NCI-H1092 (cell line): ENCODE measurements at places on chromosomes 16 and 17.
A peak's percentile ranks its signal among the peaks of the same experiment; 100 is the strongest.

DNA sequence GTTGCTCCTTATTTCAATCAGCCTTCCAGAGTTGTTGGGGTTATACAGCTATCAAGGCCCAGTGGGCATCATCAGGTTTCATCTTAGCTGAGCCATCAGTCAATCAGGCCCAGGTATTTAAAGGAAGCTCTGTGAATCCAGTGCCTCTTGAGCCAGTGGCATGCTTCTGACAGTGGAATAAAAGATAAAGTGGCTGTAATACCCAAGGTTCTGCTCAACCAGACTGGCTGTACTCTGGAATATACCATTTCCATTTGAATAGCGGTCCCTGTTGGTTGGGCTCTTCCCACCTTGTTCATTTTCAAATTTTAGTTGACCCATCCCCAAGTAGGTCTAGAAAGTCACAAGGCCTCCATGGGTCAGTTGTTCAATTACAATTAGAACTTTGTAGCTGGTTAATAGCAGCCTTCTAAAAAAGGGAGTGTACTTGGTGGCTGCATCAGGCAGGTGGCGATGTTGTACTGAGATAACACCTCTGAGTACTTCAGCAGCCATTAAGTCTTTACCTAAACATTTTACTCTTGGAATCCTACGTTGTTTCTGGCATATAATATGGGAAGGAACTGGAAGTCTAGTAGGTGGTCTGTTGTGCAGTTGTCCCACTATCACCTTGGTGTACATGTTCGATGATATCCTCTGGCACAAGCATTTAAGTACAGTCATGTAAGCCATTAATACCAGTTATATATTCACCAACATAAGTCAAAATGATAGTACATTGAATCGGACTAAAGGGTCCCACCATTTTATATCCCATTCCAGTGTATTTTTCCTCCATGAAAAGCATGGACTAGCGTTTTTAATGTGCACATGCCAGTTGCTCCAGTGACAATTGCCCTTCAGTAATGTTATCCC lies 294.1 kb downstream of the BCAS3 start:
- no peak for DNase-seq

DNA sequence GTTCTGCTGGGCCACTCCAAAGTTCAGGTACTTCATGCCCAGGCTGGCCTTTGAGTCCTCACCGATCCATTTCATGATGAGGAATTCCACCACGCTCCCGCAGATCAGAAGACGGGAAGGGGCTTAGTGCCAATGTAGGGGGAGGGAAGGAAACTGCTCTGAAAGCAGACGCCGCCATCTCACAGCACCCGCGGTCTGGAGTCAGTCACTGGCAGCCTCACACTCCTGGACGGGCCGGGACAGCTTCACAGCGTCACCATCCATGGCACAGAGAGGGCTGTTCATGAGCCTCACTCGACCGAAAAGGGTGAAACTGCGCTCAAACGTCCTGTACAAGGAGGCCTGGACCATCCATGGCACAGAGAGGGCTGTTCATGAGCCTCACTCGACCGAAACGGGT lies 62.0 kb downstream of the RPH3AL start:
- DNase-seq = no peak

DNA sequence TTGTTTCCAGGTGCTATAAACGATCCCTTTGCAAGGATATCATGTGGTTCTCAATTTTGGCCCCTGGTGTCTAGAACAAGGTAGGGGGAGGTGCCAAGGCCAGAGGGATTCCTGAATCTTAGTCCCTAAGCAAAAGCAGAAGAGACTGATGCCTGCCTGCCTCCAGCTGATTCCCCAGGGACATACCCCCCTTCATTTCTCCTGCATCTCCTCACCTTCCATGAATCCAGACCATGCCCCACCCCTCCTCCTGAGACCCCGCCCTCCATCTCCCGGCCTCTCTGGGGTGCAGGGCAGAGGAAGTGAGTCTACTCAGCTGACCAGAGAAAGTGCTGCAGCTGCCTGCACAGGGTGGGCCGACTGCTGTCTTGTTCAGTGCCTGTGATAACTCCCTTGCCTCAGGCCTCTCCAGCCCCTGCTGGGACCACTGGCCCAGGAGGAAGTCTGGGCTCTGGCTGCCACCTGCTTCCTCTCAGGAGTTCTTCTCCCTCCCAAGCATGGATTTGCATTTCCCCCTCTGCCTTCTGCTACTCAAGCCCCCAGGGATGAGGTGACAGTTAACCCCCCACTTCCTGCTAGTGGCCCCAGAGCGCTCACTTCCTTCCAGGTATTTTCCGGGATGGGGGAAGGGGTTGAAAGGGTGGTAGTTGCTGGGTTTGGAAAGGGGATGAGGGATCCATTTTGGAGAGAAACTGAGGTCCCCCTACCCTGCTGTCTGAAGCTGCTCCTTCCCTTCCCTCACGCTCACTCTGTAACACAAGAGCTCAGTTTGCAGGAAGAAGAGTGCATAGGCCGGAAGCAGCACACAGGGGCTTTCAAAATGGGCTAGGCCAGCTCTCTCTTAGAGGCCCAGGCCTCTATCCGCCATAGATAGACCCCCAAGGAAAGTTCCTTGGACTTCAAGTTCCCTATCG lies 10.5 kb upstream of the TSPOAP1 start:
- no peak for DNase-seq

GRCh38 chr16:52650789-52651188 lies 103.8 kb upstream of the TOX3 start:
- no peak for DNase-seq

GRCh38 chr17:65684631-65685030 lies 123.2 kb upstream of the AXIN2 start:
- no peak for DNase-seq

GRCh38 chr16:54986409-54986808 lies 55.7 kb downstream of the IRX5 start:
- no peak for DNase-seq

DNA sequence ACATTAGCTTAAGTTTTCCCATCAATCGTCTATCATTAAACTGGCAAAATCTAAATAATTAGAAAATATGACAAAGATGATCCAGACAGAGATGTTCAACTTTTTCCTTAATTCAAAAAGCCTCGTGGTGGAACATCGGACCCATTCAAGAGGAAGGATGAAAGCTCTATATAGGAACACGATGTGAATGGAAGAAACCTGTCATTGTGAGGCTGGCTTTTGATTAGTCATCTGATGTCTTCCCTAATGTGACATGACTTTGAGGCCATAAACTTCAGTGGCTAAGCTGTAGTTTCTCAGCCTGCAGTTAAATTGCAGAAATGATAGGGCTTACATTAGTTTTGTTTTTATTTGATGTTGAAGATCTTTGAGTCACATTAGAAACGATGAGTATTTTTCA lies 1.0 kb downstream of the AMZ2 start:
- no peak for DNase-seq

GRCh38 chr17:81239714-81240555 lies 817 bp downstream of the NDUFAF8 start:
- no peak for DNase-seq

GRCh38 chr17:3796110-3796821 lies 4.7 kb downstream of the ITGAE start:
- DNase-seq = no peak

DNA sequence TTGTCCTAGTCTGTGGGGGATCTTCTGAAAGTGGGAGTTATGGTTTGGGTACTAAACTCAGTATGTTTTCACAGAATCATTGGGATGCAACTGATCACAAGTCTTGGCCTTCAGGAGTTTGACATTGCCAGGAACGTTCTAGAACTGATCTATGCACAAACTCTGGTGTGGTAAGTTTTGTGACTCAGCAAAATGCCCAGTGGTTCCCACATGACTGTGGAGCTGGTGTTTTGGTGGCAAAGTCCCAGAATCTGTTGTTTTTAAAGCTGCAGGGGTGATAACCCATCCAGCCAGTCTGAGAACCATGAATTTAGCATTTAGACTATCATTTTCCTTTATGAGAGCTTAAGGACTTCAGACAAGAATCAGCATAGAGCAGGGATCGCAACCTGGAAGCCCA lies 40.6 kb downstream of the GDE1 start:
- no peak for DNase-seq

GRCh38 chr16:49581630-49582298 lies 208.2 kb downstream of the C16orf78 start:
- no peak for DNase-seq

DNA sequence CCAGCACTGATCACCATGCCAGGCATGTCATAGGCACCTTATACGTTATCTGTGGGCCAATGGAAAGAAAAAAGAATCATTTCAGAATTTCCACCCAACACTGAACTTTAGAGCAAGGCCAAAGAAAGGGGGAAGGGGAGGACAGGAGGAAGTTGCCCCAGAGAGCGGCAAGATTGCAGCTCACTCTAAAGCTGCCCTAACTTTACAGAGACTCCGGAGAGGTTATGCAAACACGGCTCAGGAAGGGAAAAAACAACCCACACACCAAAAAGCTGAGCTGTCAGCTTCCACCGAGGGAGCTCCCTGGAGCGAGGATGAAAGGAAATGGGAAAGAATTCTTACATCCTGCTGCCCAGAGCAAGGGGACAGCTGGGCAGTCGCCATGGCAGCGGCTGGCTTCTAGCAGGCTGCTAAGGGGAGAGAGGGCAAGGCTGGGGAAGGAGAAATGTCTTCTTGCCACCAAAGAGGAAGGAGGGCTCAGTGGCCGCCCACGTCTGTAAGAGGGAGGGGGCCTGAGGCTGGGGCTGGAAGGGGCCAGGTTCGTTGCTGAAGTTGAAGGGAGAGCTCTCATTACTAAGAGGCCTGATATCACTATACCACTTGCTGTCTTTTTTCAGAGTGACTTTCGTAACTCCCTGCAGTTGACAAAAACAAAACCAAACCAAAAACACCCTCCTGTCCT lies 18.2 kb downstream of the COTL1 start:
- peak; percentile 24 for DNase-seq

- no peak for DNase-seq
Measured at GRCh38 chr17:34721326-34721725, 141.9 kb downstream of the TMEM132E start.
